ENCODE measurements at places on chromosomes 4 and X.

DNA sequence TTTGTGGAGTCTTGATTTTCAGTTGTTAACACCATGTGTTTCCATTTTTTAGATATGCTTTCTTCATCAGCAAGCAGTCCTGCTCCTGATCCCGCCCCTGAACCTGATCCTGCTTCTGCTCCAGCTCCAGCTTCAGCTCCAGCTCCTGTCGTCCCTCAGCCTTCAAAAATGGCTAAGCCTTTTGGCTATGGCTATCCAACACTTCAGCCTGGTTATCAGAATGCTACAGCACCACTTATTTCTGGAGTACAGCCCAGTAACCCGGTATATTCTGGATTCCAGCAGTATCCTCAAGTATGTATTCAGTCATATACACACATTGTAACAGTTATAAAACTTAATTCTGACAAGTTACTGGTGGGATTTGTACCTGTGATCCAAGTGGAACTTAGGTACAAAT is 60.9 kb downstream of the SEC24B start:
- DNase-seq: no peak

GRCh38 chr4:22253431-22253830 is 262.4 kb downstream of the ADGRA3 start:
- DNase-seq: no peak

DNA sequence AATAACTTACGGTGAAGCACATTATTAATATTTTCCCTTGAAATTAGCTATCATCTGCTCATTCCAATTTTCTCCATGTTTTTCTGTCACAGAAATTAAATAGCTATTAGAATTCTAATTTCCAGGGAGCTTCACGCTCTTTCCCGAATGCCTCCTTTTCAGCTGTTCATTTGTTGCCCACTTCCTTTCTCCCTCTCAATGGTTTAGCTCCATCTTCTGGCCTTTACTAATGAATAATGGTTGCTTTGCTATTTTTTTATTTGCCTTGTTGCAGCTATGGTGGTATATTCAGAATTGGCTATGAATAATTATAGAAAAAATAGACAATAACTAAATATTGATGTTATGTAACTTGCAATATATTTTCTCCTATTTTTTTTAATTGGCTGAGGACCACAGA is 70.5 kb downstream of the GRIA2 start:
- DNase-seq: no peak

DNA sequence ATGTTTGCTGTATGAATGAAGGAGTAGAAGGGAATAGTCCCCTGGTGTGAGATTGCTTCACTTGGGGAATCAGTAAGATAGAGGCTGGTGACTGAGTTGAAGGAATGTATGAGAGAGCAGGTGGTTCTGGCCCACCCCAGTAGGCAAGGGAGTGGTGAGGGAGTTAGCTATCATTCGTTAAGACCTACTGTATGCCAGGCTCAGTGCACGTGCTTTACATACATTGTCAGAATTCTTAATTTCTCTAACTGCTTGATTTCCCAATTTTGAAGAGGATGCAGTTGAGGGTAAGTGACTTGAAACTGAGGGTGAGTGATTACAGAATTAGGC is 700 bp downstream of the VMA21 start:
- no peak for DNase-seq

DNA sequence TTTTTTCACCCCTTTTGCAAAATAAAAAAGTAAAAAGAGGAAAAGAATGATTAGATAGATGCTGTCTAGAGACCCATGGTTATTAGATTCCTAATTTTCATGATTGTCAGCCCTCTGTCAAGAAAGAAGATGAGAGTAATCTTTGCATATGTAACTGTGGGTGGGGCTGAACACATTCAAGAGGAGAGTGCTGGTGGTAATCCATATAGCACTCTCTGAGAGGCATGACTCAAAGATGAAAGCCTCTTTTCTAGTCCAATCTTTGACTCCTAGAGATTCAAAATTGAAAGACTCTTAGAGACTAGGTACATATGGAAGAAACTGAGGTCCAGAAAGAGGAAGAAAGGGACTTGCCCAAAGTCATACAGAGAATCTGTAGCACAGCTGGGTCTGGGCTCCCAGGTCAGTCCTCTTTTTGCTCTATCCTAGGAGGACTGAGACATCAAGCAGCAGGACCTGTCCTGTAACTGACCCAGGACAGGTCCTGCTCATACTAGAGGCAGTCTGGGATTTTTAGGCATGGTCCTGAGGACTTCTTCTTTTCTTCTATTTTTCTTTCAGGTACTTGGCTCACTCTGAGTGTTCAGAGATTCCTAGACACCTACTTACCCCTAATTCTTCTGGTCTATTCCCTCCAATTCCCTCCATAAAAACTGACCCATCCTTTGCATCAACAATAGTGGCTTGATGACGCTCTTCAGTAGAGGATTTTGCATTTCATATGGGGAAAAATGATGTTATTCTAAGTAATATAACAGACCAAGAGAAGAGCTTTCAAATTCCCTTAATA is 23.8 kb downstream of the VSIG4 start:
- no peak for DNase-seq
